Epithelial cell of esophagus (primary cell): ENCODE measurements at places on chromosomes 16 and 17.
A peak's percentile ranks its signal among the peaks of the same experiment; 100 is the strongest.

DNA sequence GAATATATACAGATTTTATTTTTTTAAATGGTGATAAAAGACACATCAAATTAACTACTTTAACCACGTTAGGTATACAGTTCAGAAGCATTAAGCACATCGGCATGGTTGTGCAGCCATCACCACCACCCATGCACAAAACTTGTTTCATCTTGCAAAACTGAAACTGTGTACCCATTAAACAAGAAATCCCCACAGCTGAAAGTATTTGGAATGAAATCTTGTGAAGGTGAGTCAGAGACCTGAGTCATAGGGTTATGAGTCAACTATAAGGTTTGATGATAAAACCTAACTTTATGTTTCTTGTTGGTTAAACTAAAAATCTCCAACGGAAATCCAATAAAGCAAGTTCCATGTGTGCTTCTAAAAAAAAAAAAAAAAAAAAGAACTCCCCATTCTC lies 561.6 kb upstream of the PSMD7 start:
- peak; percentile 95 for DNase-seq

- peak; percentile 83 for DNase-seq
Measured at GRCh38 chr16:8852534-8852933, 16.3 kb downstream of the CARHSP1 start.

- peak; percentile 90 for DNase-seq
Measured at GRCh38 chr17:20156196-20157000, 147.2 kb downstream of the SPECC1 start.

DNA sequence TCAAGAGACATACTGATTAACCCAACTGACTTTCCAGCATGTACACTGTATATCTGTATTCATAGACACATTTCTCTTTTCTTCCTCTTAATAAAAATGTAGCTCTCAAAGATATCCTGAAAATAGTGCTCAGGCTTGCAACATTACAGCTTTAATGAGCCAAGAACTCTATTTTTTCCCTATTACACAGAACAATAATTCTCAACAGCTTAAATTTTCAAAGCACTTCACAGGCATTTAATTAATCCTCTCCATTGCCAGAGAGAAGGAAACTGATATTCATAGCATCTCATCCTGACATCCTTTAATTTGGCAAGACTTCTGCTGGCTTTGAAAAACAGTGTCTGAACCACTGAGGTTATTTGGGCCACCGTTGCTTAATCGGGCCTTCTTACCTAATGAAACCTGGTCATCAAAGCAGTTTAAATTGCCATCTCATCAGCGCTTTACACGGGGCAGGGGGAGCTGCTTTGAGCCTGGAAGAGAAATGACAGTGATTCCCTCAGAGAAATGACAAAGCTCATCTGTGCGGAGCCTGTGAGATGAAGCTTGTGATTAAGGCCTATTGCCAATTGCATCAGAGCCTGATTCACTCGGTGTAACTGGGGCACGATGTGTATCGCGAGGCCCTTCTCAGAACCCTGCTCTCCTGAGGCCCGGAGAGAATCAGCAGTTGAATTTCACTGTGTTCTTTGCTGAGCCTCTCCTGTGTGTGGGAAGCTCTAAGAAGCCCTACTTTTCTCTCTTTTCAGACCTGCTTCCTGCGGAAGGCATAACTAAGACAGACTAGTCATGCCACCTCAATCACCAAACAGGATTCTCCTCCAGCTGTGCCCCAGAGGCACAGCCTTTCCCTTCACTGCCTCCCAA lies 8.5 kb upstream of the SIAH1 start:
- peak; percentile 55 for DNase-seq

- peak; percentile 79 for DNase-seq
Measured at GRCh38 chr17:75896415-75897159, at the start of gene TRIM65. Gene TRIM65 (minus strand): TSS chr17:75896951. CDS start chr17:75896937, 14 bp downstream.

DNA sequence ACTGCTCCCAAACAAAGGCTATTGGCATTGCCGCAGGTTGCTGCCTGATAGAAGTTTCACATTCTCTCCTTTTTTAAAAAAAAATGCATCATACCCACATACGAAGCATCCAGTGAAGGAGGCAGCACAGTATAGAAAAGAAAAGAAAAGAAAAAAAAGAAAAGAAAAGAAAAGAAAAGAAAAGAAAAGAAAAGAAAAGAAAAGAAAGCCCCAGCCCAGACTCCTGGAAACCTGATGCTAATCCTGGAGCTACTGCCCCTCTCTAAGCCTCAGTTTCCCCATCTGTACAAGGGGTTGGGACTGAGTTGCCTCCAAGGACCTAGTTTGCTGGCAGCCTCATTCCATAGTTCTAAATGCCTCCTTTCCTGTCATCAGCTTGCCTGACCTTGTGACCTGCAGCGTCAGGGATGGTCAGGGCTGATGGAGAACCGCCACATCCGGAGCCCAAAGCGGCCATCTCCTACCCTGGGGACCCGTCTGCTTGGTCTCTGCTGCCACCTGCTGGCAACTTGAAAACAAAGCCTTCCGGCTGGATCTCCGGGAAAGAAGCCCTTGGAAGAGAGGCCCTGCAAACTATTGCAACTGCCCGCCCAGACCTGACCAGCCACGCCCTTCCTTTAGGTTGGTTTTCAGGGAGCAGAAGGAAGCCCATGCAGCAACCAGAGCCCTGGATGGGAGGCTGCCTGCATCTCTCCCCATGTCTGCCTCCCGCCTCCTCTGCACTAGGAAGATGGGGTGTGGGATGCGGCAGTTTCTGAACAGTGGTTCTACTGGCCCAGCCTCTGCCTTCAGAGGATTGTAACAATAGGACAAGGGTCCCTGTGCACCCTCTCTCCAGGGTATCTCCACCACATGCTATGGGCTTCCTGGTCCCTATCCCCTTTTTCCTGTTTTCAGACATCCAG lies 13.0 kb downstream of the AIPL1 start:
- DNase-seq, result peak; percentile 76

DNA sequence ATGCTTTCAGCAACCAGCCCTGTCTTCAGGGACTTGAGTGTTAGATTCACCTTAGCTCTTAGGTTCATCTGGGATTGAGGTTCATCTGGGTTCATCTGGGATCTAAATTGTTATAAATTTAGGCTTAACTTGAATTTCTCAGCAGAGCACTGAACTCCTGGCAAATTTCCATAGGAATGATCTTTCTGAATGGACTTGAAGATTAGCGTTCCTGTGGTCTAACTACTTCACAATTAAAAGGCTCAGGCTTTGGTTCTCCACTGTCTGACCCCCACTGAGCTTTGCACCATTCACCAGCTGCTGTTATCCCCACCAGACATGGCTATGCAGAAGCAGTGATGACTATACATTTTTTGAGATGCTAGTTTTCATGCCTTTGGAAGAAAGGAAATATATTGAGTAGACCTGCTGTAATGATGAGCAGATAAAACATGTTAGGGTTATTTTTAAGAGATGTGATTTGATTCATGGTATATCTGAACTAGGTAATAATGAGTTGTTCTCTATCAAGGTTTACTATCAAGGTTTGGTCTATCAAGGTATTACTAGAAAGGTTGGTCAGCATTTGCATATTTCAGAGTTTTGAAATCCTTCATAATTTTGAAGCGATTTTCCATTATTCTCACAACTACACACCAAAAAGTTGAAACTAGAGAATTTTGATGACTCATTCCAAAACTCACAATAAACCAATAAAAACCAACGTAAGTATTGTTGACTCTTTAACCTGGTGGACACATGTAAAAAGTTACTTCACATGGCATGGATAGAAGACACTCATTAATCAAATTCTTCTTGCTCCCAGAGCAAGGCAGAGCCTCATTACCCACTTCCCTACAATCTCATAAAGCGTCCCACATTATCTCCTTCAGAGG lies 71.7 kb downstream of the SNX11 start:
- DNase-seq, result no peak

DNA sequence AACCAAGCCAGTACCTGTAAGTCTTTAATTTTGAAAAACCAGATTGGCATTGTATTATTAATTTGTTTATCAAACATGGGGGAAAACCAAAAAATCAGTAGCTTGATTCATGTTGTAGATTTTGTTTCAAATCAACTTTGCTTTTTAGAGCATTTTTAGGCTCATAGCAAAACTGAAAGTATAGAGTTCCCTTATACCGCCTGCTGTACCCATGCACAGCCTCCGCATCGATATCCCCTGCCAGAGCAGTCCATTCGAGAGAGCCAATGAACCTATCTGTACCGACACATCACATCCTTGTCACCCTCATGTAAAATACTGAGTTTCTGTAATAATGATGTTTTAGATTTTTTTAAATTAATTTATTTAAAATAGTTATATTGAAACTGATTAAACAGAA lies 16.2 kb upstream of the MRC2 start:
- no peak for DNase-seq

- peak; percentile 9 for DNase-seq
Measured at GRCh38 chr16:85492295-85492864, 120.7 kb upstream of the GSE1 start.

DNA sequence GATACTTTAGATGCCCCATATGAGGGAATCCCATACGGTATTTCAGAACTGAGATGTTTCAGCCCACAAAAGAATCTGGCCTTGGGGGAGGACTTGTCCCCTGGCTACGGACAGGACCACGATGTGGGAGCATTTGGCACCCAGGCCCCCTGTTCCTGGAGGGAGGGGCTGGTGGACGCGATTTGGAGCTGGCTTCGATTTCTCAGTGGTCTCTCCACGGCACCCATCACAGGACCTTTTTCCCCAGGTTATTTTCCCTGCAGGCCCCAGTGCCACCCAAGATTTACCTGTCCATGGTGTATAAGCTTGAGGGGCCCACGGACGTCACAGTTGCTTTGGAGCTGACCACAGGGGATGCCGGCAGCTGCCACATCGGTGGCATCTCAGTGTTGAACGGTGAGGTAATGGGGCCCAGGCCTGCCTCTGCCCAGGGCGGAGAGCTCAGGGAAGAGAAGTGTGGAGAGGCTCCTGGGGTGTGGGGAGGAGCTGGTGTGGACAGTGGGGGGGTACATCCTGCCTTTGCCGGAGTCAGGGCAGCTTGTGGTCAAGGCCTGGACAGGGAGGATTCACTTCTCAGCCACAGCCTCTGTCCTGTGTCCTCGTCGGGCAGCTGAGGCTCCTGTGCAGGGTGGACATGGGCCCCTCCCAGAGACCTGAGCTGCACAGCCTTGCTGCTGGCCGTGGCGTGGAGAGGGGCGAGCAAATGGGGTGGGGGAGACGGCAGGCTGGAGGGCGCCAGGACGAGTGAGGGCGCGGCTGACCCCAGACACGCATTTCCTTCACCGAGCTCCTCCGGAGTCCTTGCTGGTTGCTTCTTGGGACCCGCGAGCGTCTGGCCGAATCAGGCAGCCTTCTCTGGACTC lies 9.9 kb downstream of the ENGASE start:
- DNase-seq, result no peak

DNA sequence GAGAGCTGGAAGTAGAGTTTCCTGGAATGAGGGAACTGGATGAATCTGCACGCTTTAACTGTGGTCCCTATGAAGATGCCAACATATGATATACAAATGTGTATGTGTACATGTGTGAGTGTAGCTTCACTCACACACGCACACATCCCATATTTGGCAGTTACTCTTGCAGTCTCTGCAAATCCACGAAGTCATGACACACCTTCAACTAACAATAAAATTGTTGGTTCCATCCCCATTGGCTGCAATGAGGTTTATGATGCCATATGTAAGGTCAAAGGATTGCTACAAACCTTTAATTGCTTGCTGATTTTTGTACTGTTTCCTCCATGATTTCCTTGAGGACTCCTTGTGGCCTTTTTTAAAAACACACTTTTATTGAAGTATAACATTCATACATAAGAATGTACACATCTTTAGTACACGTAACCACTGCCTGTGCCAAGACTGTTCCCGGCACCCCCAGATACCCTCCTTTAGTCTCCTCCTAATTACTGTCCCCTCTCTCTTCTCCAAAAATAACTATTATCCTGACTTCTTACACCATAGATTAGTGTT lies 22.0 kb downstream of the MYO1D start:
- DNase-seq, result no peak

DNA sequence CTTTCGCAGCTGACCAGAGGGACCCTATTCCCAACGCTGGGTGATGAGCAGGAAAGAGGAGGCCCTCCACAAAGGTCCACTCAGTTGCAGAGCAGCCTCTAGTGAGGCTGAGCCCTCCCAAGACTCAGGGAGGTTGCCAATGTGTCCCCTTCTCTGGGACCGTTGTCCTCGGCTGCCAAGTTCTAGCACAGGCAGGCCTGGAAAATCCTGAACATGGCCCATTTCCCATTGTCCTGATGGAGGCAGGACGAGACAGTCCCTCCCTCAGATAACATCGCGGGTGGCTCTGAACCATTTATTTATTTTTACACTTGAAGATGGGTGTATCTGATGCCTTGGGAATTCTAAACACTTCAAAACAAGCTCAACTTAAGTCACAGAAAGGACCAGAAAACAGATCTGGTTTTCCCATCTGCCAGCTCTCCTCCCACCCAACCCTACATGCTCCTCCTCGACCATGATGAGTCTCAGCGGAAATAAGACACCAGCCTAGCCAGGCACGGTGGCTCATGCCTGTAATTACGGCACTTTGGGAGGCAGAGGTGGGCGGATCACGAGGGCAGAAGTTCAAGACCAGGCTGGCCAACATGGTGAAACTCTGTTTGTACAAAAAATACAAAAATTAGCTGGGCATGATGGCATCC lies 12.8 kb downstream of the CDIP1 start:
- DNase-seq, result no peak

- DNase-seq, result no peak
Measured at GRCh38 chr17:6408735-6409134, 26.2 kb downstream of the AIPL1 start.

DNA sequence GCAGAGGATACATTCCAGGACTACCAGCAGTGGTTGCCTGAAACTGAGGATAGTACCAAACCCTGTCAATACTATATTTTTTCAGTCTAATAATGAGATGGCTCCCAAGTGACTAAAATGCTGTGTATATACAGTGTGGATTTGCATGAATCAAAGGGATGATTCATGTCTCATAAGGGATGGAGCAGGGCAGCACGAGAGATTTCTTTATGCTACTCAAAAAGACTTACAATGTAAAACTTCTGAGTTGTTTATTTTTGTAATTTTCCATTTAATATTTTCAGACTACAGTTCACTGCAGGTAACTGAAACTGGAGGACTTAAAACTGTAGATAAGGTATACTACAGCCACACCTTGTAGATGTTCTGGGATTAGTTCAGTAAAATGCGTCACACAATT lies 674.7 kb upstream of the SALL1 start:
- DNase-seq, result peak; percentile 24

DNA sequence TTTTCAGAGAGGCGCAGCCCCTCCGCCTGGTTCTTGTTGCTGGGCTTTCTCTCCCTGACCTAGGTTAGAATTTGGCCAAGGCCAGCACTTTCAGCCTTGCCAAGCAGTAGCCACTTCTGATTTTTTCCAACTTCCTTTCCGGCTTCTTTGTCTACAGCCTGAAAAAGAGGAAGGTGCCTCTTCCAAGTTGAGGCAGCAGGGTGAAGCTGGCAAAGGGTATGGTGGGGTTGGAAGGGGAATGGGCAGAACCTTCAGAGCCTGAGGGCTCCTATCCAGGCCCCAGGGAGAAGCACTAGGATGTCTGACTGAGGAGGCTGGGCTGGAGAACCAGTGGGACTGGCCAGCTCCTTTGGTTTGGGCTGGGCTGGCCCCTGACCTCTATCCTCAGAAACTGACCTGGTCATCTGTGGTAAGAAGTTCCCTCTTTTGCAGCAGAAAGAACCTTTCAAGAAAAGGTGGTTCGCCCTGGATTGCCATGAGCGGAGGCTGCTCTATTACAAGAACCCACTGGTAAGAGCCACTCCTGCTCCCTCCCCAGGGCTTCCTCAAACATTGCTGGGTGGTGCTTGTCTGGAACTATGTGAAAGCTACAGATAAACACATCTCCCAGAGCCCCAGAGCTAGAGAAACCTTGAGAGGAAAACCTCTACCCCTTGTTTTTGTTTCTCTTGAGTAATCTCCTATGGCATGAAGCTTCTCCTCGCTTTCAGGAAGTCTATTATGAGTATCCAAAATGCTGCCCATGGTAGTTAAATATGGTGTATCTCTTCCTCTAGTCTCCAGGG lies 16.6 kb upstream of the RNF135 start:
- no peak for DNase-seq
